ENCODE measurements at places on chromosomes 2 and 18.

DNA sequence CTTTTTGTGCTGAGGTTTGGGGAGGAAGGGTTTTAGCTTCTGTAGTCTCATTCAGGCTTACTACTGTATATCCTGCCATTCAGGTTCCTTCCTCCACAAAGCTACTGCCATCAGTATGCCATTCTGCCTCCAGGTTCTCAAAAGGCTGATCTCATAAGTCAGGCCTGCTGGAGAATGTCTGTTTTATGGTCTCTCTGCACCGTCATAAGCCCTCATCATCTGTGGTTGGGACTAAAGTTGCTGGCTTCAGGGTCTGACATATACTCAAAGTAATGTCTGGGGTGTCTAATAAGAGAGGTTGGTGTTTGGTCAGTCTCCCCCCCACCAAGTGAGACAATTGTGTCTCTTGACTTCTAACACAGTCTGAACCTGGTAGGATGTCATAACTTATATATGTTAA, 36.2 kb upstream of the CCBE1 start:
- no peak for DNase-seq

DNA sequence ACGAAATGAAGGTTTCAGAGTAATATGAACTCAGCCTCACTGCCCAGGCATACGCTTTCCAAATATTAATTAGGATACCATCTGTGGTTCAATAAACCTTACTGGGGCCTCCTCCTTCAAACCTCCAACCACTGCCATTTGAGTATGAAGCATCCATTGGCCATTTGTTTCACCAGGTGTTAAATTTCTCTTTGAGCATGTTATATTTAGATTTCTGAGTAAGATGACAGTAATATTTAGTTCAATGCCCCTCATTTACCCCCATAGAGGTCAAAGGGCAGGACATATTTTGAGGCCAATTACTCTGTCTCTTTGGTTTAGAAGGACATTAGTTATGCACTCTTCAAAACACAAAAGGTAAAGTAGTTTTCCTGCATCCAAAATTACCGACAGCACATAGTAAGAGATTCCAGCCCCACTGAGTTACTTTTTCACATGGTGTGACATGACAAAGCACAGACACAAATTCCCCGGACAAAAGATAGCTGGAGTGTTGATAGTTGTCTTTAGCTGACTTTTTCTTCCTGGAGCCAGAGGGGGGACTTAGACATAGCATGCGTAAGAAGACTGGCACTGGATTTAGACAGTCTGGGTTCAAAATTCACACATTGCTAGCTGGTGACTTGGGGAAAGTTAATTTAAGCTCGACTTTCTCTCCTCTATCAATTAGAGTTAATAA, 33.1 kb upstream of the LNPK start:
- DNase-seq: no peak

GRCh38 chr2:70633508-70633907, 79.9 kb upstream of the TGFA start:
- no peak for DNase-seq

GRCh38 chr2:226862623-226863022, 26.8 kb downstream of the RHBDD1 start:
- no peak for DNase-seq

DNA sequence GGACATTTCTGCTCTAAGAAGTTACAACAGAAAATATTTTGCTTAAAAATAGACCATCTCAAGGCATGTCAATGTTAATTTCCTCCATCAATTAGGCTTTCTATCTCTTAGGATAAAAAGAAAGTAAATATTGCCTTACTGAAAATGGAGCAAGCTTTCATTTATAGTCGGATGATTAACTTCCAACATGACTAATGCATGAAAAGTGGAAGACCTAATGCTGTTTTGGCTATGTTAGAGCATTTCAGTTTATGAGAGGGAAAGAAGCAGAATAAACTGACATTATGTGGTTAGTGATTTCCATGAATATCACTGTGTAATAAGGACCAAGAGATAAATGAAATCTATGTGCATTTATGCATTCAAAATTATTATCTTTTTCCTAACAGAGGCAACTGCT, 475.2 kb upstream of the UBE2E3 start:
- DNase-seq: no peak

DNA sequence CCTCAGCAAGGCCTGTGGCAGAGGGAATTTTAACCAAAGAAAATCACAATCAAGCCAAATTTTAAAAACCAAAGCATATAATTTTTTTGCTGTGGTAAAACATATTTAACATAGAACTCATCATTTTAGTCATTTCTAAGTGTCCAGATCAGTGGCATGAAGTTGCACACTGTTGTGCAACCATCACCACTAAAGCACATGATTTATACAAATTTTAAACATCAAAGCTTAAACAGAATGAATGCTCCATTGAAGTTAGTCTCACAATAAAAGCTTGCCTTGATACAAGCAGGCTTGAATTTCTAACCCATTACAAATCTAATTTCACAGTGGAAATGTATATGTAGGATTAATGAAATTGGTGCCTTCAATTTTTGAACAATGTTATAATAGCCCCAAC, 31.2 kb downstream of the FTCDNL1 start:
- DNase-seq: no peak

DNA sequence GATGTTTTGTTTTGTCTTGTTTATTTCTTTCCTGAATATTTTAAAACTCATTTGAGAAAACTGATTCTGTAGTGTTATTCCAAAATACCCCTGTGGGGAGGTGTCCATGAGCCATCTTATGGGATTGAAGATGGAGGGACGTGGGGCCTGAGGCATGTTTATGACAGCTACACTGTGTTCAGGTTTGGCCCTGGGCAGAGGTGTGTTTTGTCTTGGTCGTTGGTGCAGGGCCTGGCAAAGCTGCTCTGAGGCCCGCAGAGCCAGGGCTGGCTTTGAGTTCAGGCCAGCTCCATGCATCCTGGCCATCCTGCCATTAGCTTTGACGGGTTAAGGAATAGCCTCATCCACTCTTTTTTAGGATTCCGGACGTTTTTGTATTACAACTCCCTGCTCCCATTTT, 68.9 kb downstream of the TMEM18 start:
- DNase-seq: no peak

- no peak for DNase-seq
Measured at GRCh38 chr2:74155830-74156229, 8.1 kb upstream of the BOLA3 start.

- no peak for DNase-seq
Measured at GRCh38 chr2:219483451-219484342, 15.0 kb upstream of the GMPPA start.

- no peak for DNase-seq
Measured at GRCh38 chr18:31099450-31100230, 2.6 kb downstream of the DSC2 start.

GRCh38 chr2:172667581-172668325, 67.9 kb upstream of the RAPGEF4 start:
- DNase-seq: no peak

- no peak for DNase-seq
Measured at GRCh38 chr18:52730972-52731619, 391.1 kb downstream of the DCC start.

GRCh38 chr2:65549257-65549627, 116.8 kb upstream of the SPRED2 start:
- DNase-seq: no peak

GRCh38 chr2:128666596-128666995, 347.9 kb upstream of the HS6ST1 start:
- no peak for DNase-seq

- DNase-seq: no peak
Measured at GRCh38 chr2:152790883-152791282, 72.5 kb downstream of the ARL6IP6 start.

DNA sequence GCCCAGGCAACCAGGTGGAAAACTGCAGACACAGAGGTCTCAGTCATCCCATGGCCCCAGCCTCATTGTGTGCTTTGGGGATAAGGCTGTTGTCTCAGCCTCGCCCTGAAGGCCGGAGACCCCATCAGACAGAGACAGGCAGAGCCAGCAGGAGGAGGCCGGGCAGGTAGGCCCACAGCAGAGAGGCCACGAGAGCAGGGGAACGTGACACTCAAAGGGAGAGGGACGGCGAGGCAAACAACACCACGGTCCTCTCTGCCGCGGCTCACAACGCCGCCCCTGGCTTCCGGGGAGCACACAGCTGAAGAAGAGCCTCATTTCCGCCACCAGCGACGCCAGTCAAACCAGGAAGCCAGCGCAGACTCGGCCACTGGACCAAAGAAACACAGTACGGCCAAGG, 103.3 kb downstream of the ZNF516 start:
- DNase-seq: no peak

GRCh38 chr2:100321179-100321865, 979 bp downstream of the LONRF2 start:
- DNase-seq: no peak

DNA sequence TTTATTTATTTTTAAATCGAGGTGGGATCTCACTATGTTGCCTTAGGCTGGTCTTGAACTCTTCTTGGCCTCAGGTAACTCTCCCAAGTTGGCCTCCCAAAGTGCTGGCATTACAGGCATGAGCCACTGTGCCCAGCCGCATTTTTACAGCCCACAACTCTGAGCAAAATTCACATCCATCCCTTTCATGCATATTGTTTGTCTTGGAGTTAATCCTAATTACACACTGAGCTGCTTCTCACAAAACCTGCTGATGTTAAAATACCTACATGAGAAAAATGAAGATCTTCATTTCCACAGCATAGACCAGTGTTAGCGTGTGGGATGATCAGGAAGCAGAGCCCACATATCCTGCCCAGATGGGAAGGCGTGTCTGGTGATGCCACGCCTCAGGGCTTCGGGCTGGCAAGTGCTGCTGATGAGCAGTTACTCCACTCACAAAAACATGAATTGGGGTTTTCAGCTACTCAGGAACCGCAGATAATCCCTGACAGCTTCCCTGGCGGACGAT, 14.6 kb downstream of the ITGB1BP1 start:
- no peak for DNase-seq

DNA sequence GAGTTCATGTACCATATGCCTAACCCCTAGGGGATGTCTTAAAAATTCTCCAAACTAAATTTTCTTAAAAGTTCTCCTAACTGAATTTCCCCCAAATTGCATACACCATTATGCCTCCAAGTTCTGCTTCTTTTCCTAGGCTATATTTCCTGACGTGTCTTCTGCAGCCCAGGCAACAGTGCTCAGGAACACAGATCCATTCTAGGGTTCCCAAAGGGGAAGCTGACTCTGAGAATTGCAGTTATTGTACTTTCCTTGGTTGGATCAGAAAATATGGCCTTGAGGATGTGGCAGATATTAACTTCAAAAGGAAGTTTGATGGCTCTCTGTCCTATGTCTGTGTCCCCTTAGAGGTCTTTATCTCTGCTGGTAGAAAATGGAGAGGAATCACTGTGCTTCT, 124.3 kb downstream of the TMEM17 start:
- DNase-seq: no peak

GRCh38 chr2:209619782-209620181, 151.8 kb upstream of the UNC80 start:
- no peak for DNase-seq

- no peak for DNase-seq
Measured at GRCh38 chr18:24018299-24018886, 3.8 kb downstream of the TTC39C start.

GRCh38 chr2:165698444-165698884, 95.6 kb downstream of the GALNT3 start:
- no peak for DNase-seq

GRCh38 chr2:185044323-185044874, 446.1 kb downstream of the ZNF804A start:
- no peak for DNase-seq

DNA sequence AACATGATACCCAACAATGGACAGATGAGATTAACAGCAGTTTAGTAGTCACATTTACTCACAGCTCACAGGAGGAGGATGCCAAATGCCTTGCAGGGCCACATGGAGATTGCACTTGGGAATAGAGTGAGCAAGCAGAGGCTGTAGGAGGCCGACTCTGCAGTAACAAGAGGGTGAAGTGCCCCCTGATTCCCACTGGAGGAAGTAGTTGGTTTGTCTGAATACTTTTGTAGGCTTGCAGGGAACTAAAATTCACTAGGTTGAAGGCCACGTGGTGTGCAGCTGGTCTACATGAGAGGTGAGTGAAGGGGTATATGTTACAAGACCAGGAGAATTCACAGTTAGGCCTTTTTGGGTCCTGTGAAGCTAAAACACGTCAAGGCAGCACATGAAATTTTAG, 419.3 kb upstream of the TNP1 start:
- DNase-seq: no peak

GRCh38 chr2:65786765-65787164, 354.4 kb upstream of the SPRED2 start:
- DNase-seq: no peak

DNA sequence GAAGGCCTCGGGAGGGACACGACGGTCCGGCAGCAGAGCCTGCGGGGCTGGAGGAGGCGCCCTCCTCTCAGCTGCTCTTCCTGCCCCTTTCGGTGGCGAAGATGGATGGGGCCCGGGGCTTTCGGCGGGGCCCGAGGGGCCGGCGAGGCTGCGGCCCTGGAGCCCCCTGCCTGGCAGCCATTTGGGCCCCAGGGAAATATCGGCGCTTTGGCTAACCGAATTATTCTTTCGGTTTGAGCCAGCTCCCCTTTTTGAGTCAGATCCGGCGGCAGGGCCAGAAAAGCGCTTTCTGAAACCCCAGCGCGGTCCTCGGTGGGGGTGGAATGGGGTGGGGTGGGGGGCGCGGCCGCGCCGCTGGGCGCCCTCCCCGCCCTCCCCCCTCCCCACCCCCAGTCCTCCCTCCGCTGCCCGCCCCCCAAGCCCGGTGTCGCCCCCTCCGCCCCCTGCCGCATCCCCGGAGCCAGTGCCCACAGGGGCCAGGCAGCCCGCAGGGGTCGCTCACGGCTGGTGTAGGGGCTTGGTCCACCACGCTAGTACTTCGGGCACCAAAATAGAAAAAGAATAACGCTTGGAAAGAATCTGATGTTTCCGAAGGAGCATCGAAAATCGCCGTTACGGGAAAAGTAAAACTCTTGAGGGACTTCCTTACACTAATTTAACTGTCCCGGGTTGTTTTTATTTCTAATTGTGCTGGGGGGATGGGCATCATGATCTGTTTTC, 9.1 kb upstream of the ARID5A start:
- peak; percentile 53 for DNase-seq

DNA sequence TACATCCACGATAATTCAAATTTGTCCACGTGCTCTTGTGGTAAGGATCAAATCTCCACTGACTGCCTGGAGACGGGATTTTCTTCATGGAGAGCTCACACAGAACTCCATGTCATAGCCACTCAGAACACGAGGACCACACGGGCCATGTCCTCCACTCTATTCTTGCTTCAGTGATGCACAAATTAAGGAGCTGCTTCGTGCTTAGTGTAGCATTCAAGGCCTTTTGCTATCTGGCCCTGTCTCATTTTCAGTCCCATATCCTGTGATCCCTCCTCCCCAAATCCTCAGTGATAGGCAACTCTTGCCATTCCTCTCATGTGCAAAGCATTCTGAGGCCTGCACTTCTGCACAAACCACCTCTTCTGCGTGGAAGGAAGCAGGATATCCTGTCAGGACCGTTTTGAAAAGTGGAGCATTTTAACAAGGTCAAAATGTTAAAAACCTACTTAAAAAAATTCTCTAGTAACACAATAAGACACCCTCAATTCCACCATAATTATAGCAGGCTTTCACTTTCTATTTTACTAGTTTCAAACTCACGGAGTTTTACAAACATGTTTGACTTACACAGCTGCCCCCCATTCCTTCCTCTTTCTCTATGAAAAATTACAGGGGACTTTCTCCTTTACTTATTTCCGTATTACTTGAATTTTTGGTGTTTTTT, 35.2 kb downstream of the ST3GAL5 start:
- no peak for DNase-seq

All from GM18507 (cell line).